ENCODE measurements at places on chromosomes 12 and 14.

DNA sequence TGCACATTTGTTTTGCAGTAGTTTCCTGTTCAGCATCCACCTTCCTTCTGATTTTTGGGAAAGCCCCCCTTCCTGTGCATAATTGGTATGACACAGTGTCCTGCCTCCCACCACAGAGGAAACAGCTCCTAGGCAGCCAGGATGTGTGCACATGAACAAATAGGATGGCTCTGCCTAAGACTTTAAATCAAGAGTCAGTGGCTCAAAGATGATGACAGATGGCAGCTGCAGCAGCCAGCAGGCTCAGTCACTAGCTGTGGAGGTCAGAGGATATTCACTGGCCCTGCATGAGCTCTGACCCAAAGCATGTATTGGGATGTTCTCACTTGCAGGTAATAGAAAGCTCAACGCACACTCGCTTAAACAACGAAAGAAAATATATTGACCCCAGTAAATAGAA is 90.3 kb downstream of the KCNK10 start:
- peak; percentile 44 for DNase-seq

DNA sequence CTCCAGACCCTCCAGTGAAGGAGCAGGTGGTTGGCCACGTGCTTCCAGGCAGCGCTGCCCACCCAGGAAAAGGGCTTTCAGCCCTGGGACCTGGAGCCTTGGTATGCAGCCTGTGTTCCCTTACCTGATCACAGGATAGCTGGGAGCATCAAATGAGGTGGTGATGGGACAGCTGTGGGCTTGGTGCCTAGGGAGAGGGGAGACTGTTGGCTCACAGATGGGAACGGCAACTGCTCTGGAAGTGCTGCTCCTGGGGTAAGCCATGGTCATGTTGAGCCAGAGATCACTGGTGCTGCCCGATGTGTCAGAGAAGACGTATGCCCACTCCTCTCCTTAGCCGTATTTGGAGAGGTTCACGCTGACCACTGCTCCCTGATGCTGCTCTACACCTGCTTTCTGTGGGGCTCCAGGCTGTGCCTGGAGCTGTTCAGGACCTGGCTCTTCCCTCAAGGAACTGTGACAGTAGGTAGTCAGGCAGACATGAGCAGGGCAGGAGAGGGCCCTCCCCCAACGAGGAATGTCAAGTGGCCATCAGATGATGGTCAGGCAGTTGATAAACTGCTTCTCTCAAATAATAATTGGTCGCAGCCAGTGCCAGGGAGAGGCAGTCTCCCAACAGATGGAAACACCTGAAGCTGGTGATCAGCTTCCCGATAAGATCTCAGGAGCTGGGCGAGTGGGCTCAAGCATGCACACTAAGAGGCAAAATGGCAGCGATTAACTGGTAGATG is 2.8 kb upstream of the CYP46A1 start:
- no peak for DNase-seq

DNA sequence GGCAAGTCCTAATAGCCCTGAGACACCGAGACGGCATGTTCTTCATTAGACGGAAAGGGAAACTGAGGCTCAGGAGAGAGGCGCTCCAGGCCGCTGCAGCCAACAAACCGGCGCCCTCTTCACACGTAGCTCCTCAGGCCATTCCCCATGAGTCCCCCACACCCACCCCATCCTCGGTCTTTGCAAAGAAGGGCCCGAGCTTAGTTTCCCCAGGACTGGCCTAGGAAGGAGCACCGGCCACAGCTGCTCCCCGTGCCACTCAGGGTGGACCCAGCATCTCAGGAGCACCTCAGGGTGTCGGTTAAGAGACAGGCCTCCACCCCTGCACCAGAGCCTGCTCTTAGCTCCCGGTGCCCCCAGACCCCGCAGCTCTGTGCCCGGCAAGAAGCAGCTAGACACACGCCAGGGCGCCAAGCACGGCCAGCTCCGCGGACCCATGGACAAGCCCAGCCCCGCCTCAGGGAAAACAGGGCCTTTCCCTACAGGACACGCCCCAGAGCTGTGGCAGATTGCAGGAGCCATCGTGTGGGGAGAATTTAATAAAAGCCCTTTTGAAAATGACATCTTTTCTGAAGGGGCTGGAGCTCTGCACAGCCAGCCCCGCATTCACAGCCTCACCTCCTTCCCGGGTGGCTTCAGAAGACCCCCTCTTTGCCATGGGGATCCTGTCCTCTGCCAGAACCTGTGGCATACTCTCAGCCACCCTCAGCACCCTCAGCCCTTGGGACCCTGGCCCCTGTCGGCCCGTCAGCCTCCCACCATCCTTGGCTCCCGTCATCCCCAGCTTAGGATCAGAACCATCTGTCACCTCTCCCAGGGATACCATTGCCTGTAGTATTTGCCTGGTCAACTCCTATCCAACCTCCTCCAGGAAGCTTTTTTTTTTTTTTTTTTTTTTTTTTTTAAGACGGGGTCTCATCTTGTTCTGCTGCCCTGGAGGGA is 59.7 kb downstream of the LGMN start:
- no peak for DNase-seq

- no peak for DNase-seq
Observed at GRCh38 chr14:81303258-81303935, 82.6 kb upstream of the GTF2A1 start.

- no peak for DNase-seq
Observed at GRCh38 chr12:1949771-1950470, 31.5 kb upstream of the CACNA2D4 start.

DNA sequence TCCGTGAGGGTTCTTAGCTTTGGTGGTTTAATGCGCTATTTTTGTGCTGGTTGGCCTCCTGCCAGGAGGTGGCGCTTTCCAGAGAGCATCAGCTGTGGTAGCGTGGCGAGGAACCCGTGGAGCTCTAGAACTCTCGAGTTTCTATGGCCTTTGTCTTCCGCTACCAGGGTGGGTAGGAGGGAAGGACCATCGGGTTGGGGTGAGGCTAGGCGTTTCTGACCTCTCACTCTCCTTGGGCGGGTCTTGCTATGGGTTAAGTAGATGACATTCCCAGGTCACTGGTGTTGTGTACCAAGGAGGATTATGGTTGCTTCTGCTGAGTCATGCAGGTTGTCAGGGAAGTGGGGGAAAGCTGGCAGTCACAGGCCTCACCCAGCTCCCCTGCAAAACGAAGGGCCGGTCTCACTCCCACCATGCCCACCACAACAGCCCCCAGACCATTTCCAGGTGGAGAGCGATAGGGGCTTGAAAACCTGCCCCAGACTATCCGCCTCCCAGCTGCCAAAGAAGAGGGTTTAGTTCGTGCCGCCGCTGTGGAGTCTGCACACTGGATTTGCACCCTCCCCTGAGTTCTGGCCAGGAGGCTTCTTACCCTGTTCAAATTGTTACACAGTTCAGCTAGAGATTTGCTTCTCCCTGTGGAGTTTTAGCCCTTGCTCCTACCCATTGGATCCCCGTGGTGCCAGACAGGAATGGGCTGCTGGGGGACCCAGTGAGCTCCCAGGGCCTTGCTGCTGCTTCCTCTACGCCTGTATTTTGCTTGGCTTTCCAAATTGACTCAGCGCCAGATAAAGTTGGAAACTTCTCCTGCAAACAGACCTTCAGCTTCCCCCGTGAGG is 21.9 kb downstream of the RNFT2 start:
- DNase-seq = no peak

- DNase-seq = no peak
Observed at GRCh38 chr14:21023174-21023573, 1.7 kb downstream of the NDRG2 start.

Measured in cerebellar nuclear complex (tissue), 1 donor.